ENCODE measurements at places on chromosomes 1 and 21.

- peak; percentile 92 for DNase-seq
These were observed 1.1 kb downstream of the ARHGAP30 start for GRCh38 chr1:161068306-161069234.

DNA sequence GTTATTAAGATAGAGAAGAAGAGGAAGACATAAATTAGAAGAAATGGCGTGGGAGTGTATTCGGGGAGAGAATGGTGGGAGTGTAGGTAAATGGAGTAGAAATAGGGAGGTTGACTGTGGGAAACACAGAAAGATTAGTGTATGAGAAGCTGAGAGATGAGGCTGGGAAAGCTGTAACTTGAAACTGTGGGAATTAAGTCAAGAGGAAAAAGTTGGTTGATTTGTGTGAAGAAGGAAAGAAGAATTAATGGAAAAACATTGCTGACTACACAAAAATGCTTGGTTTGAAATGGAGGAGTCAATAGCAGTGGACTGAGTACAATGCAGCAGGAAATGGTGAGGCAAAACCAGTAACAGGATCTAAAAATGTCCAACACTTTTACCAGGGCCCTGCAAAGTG is 448.3 kb downstream of the PTPRC start:
- DNase-seq: no peak

GRCh38 chr1:166977951-166978350 is 2.6 kb upstream of the ILDR2 start:
- DNase-seq: no peak

GRCh38 chr1:233281711-233282581 is 13.6 kb downstream of the PCNX2 start:
- no peak for DNase-seq

DNA sequence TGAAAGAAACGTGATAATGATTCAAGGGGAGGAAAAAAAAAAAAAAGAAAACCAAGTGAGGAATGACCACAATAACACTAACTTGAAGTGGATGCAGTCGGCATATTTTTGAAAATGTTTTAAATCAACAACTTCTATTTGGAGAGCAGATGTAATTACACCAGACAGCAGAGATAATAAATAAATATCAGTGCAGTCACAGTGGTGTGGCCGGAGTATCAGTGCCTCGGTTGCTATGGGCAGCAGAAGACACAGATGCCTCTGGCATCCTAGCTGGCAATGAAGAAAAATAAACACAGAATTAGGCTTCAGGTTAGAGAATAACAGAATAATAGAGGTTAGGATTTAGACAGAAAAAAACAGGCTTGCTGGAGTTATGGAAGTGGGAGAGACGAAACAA is 888.3 kb downstream of the LTN1 start:
- DNase-seq: no peak

DNA sequence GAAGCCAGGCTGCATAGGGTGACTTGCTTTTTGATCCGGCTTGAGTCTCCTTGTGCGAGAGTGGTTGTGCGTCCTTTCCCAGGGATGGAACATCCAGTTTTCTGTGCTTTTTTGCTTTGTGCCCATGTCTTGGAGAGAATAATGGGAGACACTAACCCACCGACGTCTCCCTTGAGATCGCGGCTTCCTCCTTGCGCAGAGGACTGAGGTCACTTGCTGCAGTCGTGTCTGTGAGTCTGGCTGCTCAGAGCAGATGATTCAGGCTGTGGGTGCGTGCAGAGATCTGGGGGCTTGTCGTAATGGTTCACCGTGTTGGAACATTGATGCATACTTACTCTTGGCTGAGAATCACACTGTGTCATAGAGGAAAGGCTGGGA is 164.5 kb upstream of the CACNA1E start:
- no peak for DNase-seq

DNA sequence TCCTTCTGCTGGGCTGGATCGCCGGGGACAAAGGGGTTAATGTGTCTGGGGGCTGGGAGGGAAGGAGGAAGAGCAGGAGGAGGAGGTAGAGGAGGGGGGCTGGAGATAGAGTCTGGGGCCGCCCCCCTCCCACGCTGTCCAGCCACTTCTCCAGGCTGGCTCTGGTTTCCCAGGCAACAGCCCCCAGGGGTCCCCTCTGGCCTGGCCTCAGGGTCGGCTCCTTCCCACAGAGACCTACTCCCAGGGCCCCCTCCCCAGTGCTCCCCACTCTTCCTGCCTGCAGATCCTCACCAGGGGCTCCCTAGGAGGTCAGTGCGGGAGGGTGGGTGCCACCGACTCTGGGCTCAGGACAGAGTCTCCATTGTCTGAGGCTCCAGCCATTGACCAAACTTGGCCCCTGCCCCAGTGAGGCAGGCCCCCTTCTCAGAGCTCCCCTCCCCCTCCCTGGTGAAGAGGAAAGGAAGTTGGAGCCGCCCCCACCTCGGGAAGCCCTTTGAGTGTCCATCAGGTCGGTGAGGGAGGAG is 34.1 kb downstream of the ARHGEF10L start:
- DNase-seq: no peak

DNA sequence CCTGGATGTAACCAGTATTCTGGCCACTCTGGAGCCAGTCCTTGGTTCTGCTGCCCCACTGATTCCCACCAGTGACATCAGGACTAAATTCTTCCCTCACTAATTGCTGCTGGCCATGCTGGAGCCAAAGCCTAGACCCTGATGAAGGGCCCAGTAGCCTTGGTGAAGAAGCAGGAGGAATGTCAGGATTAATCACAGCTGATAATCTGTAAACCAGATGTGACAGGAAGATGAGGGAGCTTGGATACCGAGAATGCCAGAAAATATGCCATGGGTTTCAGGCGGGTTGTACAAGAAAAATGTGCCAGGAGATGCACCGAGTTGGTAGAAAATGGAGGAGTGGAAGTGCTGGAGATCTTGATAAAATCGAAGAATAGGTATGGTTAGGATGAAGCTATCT is 119.0 kb upstream of the PPP2R5A start:
- DNase-seq: no peak

- DNase-seq: no peak
These were observed 1.5 kb downstream of the FABP3 start for GRCh38 chr1:31371121-31371959.

- no peak for DNase-seq
These were observed 58.9 kb upstream of the NEK2 start for GRCh38 chr1:211734359-211734758.

DNA sequence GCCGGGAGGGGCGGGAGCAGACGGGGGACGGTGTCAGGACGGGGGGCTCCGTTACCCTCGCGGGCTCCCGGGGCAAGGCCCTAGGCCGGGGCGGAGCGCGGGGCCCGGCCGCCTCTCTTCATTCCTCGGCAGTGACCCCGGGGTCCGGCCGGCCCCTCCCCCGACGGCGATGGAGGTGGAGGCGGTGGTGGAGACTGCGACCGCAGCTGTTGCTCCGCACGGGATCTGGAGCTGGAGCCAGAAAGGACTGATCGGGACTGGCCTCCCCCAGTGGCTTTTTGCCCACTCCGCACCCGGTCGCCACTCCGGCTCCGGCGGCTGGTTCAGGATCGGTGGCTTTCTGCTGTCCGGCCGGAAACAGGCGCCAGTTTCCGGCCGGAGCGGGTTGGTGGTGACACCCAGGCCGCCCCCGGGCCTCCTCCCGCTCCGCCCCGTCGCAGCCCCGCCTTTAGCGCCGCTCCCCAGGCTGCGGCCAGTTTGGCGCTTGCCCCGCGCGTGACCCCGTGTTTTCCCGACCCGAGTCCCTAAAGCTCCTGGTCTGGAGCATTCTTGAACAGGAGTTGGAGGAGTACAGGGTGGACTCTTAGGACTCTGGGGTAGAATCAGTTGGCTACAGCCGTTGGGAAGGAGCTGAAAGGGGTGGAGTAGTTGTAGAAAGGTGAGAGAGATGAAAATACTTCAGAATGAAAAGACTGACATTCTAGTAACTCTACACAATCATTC is at the start of gene OTUD7B:
Gene OTUD7B, minus strand, starts transcription at position 334 of the 723 bp plus-strand sequence. CDS start 33,216 bp downstream, outside the sequence.
- DNase-seq: no peak

- DNase-seq: no peak
These were observed 46.9 kb upstream of the ADAMTS1 start for GRCh38 chr21:26892151-26892550.

DNA sequence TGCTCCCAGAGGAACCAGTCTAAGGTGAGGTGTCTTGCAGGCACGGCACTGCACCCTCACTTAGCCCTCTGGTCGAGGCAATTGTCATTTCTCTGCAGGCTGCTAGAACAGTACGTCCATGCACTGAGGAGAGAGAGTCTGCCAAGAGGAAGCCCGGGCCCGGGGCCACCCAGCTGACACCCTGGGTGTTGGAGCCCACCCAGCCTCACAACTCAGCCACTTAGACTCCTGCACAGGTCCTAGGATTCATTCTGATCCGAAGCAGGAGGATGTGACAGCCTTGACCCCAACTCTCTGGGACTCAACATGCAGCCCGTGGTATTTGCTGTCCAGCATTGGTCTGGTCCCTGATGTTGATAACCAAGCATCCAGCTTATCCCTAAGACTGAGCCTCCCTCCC is 111.9 kb downstream of the ADSS2 start:
- no peak for DNase-seq

DNA sequence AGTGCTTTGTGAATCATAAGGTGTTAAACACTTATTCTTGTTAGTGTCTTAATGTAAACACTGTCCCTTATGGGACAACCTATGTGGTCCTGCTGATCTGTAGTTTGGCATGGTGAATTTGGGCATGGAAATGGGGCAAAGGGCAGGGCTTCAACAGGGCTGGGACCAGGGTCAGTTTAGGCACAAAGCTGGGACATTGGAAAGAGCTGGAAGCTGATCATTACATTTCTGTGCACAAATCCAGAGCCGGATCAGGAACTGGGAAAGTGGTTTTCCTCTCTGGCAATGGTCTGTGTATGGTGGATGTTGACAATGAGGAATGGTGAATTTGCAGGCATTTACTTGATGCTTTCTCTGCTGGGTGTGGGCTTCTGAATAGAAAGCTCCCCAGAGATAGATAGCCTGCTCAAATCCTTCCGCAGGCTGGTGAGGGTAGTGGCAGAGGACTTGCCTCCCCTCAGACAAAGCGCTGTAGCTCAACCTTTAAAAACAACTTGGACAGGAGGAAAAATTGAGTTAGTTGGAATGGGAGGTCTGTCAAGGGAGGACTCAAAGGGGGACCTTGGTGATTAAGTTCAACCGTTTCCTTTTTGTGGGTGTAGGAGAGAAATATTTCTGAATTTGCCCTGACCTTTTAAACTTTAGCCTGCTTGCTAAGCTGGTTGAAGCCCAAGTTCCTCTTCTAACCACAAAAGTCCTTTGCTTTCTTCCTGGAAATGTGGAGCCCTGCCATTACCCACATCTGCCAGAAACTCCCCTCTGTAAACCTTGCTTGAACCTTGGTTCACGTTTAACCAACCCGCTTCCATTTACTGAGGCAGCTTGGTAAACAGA is 35.3 kb downstream of the HLX start:
- peak; percentile 86 for DNase-seq

DNA sequence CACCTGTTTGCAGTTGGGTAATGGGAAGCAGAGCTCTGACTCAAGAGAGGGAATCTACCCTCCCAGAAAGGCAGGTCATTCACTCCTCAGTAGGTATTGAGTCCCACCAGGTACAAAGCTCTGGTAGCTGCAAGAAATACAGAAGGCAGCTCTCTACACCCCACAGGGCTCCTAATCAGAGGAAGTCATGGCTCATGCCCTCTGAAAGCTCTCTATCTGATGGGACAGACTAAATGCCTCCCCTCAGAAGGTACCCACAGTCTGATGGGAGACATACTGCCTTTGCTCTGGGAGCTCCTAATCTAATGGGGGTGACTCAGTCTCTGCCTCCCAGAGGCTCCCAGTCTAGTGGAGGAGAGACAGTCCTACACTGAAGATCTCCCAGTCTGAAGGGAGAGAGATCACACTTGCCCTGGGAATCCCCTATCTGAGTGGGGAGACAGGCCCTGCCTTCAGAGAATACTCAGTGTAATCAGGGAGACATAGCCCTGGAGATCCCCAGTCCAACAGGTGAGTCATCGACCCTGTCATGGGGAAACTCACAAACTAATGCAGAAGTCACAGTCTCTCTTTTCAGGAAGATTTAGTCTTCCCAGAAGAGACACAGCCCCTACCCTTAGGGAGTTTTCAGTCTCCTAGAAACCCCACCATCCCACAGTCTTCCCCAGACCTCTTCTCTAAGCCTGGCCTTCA is 23.7 kb downstream of the CAMK1G start:
- no peak for DNase-seq

Measured in AML-193 (cell line).